Left cardiac atrium (tissue), 4 donors: ENCODE measurements at places on chromosomes 2 and 18. TPM values are rescaled to one million over a fixed set of nuclear protein-coding genes. Genes with fewer than 3 reads are reported as not detected.

DNA sequence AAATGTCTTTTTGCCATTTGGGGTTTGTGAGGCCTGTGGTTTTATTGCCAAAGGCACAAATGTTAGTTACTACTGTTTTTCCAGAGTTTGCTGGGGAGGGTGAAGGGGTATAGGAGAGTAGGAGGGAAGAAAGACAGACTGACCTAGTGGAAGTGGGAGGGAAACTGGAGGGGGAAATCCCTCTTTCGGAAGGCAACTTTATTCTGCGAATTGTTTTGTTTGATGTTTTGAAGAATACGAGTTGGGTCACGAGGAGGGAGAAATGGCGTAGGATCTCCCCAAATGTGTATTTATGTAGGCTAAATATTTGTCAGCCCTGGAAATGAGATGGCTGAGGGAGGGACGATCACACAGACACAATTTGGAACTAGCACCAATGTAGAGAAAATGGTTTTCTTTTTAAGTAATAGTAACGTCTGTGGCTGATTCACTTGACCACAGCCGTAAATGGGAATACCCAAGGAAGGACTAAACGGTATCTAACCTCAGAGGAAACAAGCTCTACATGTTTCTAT is 172.3 kb downstream of the ICOS start:
- no peak for DNase-seq

LONRF2 gene
- total RNA-seq: 13.5 TPM

GRCh38 chr18:10035281-10035991 is 121.6 kb downstream of the VAPA start:
- no peak for DNase-seq

DNA sequence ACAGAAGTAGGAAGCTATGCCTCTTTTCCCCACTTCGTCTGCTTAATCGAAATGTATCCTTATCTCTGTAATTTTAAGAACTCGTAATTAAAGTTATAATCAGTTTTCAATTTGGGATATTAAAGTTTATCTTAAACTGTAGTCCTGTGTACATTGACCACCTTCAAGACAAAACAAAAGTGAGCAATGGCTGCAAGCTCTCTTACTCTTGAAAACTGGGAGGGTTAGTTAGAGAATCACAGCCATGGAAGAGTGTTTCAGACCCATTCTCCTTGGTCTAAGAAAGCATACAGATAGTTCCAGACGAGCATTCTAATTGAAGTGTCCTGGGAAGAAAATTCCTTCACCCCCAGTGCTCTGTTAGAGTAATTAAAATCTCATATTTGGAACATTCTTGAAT is 2.0 kb downstream of the KCMF1 start:
- no peak for DNase-seq

POU3F3 gene
- total RNA-seq: not detected

RASGRP3 gene
- 53.7 TPM for total RNA-seq

DNA sequence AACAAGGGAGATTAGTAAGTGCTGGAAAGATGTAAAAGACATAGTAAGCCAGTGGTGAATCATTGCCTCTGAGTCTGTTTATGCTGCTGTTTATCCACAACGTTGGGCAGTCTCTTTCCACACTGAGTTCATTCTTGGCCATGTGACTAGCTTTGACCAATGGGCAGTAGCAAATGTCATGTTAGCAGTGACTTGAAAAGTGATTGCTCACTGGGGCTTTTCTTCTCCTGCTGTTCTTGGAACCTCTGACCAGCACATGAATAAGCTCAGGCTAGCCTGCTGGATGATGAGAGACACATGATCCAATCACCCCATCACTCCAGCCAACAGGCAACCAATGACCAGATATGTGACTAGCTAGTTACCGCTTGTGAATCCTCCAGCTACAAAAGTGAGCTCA is 360.4 kb downstream of the SLC4A3 start:
- no peak for DNase-seq

SERPINB12 gene
- not detected for total RNA-seq

DNA sequence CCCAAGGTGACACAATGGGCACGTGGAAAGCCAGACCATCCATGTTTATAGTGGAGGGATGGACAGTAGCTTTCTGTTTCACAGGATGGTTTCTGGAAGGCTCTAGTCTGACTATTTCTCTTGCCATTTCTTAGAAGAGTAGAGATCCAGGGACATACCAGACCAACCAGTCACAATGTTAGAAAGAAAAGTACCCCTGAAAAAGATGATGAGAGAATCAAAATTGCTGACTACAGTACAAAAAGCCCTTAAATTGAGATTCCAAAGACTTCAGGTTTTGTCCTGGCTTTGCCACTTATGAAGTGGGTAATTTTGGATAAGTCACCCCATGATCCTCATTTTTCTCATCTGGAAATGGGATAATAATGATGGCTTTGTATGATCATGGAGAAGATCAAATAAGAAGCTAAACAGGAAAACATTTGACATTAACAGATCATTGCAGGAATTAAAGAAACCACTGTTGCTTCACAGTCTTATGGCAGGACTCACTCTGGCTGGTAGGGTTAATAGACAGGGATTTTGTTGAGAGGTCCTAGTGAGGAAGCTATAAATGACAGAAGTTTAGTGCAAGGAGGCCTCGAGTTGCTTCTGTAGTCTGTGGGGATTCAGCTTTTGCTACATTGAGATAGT is 386.0 kb downstream of the IRS1 start:
- no peak for DNase-seq
